Kidney glomerular epithelial cell (primary cell): ENCODE measurements at places on chromosomes 1 and 21.

GRCh38 chr1:36133484-36133883, 8.5 kb upstream of the COL8A2 start:
- peak; percentile 93 for DNase-seq

DNA sequence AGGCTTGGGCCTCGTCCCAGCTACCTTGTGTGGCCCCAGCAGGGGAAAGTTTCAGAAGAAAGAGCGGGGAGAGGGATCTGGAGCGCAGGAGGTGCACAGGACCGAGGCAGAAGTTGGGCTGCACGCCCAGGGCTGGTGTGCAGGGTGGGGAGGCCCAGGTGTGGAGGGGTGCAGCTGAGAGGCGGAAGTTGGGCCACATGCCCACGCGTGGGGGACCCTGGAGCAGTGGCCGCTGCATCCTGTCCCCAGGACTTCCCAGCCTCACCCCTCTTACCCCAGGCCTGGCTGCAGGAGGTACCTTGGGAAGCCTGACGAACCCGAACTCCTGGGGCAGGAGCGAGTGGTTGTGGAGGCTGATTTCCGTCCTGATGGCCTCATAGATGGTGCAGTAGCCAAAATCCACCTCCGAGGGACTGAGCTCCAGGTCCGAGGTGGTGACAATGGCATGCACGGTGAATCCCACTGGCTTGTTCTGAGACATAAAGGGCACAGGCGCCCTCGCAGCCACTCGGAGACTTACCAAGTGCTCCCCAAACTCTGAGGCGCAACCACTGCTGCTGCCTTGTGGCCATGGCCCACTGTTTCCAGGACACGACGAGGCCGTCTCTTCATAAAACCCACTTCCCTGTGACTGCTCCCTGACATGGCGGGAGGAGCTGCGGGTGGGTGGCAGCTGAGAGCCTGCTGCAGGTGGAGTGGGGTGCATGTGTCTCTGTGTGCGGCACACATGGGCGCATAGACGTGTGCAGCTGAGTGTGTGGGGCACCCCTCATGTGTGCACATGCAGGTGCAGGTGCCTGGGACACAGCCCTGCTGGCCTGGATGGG, 20.4 kb upstream of the TMEM52 start:
- DNase-seq = no peak

DNA sequence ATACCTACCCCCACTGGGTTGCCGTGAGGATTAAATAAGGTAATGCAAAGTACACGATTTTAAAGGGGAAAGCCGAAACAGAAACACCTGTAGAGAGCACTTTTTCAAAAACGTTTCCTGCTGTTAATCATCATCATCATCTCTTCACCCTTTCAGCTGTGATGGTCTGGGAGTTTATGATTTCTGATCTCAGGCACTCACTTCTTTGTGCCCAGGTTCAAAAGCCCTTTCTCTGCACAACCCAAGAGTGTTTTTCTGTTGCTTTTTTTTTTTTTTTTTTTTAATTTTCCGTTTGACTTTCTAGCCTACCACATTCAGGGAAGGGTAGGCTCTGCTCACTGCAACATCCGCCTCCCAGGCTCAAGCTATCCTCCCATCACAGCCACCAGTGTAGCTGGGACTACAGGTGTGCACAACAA, 936 bp upstream of the UBXN11 start:
- no peak for DNase-seq

DNA sequence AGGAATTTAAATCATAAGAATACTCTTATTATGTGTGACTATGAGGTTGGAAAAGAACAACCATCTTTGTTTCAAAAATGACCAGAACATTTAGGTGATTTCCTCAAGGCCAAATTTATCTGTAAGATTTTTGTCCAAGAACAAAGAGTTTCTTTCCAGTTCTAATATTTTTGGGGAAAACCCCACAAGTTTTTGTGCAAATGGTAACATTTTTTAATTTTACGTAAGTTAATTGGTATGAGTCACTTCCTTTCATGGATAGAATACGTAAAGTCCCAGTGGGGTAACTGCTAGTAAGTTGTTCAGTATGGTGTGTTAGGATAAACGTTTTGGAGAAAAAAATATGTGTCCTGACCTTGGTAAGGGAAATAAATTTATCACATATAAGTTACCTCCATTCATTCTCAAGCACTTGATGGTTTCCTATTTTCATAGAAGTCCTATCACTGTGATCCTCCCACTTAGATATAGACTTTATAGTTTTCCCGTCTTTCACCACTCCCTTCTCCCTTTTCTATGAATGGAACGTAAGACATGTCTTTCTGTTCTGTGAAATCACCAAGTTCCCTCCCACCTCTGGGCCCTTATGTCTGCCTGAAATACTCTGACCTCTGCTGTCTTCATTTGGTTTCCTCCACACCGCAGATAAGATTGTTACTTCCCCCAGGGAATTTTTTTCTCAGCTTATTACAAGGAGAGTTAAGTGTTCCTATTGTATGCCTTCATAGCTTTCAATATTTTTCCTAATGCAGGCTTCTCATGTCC, 34.9 kb upstream of the TSNAX start:
- DNase-seq = no peak

- DNase-seq = no peak
These were observed 29.7 kb upstream of the BRINP3 start for GRCh38 chr1:190507357-190507756.

DNA sequence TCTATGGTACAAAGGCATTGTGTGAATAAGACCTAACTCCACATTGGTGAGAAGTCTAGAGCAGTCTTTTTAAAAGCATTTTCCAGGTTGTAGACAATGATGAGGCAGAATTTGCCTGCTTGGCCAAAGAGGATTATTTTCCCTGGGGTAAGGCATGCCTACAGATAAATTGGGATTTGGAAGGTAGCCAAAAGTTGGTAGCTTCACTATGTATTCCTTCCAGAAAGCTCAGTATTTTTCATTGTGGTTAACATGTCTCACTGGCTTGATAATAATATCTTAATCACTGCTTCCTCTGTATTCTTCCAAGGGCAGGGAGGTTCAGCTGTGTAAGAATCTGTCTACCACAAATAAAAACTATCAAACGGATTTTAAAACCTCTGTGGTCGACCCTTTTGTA, 590.8 kb upstream of the PRMT6 start:
- no peak for DNase-seq

GRCh38 chr21:18488252-18488651, 84.7 kb upstream of the TMPRSS15 start:
- no peak for DNase-seq

DNA sequence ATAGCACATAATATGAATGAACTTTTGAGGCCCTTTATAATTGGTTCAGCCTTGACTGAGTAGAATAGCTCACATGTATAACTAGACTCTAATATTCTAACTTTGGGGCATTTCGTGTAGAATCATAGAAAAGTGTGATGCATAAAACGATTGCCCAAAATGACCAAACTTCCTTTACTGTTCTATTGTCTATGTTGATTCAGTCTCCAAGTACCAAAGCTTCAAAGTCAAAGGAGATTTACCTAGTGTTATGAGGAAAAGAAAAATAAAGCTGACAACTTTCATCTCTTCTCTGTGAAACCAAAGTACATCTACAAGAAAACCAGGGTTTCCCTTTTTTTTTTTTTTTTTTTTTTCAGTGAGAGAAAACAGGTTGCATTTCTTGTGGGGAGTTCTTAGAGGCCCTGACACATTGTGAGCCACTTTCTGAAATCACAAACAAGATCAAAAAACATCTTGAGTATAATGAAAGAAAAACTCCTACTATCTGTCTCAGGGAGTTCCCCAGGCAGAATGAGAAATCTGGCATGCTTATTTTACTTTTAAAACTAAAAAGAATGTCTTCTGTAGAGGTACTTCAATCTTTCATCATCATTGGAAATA, 183.4 kb downstream of the TNFSF18 start:
- no peak for DNase-seq

DNA sequence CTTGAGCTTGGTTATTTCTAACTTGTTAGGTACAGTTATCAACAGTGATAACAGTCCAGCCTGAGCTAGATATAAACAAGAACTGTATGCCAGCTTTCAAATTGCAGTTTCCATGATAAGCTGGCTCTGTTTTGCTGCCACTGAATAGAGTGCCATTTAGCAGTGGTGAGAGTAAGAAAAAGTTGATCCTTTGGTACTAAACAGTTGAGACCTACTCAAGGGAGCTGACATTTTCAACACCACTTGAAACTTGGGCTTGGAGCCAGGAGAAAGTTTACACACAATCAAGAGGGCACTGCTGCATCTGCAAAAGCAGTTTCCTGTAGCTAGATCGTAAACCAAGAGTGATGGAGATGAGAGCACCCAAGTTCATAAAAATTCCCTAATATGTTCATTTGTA, 131.3 kb downstream of the RGS7 start:
- no peak for DNase-seq

GRCh38 chr1:19804831-19805251, 5.1 kb upstream of the TMCO4 start:
- peak; percentile 68 for DNase-seq

- no peak for DNase-seq
These were observed 4.0 kb upstream of the CSF3R start for GRCh38 chr1:36486439-36487335.

GRCh38 chr1:101474039-101474665, 237.3 kb downstream of the S1PR1 start:
- DNase-seq = peak; percentile 28

- peak; percentile 16 for DNase-seq
These were observed at the start of gene ETNK2 for GRCh38 chr1:204151552-204152309. ETNK2 (minus strand) TSS chr1:204152044; CDS start chr1:204151852, 192 bp downstream.

DNA sequence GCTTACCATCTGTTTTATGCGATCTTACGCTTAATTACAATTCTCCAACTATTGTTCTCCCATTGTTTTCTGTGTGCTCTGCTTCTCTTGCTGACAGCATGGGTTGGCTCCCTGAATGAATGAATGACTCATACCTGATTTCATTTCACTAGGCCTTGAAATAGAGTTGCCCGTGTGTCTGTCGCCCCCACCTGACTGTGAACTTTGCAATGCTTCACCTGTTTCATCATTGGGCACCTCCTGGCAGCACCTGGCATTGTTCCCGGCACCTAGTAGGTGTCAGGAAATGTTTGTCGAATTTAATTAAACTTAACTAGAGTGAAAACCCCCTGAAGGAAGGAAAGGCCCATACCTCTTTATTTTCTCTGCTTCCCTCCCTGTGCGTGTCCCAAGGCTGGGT, 120.5 kb upstream of the KLHDC7A start:
- DNase-seq = no peak

- DNase-seq = no peak
These were observed 179.6 kb downstream of the DHRS3 start for GRCh38 chr1:12438349-12438924.

DNA sequence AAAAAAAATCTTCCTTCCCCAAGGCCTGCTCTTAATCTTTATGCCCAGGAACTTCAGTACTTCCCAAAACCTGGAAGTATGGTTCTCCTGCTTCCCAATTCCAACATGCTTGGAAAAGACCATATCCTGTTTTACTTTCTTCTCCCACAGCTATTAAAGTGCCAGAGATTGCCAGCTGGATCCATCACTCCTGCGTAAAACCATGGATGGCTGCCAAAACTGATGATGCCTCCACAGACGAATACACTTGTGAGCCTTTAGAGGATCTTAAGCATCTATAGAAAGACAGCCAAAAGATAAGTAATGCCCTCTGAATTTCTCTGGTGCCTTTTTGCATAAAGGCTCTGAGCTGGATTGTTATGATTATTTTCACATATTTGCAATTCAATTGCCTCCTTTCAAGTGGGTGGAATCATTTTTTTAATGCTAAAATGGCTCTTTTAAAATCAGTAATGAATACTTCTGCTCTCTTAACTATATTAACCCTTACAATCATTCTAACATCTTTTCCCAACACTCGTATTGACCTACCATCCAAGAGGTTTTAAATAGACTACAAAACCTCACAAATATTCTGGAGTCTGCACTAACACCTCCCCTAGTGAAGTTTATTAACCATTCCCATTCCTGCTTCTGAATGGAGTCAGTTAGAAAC, 1807.8 kb downstream of the BRINP3 start:
- DNase-seq = no peak

DNA sequence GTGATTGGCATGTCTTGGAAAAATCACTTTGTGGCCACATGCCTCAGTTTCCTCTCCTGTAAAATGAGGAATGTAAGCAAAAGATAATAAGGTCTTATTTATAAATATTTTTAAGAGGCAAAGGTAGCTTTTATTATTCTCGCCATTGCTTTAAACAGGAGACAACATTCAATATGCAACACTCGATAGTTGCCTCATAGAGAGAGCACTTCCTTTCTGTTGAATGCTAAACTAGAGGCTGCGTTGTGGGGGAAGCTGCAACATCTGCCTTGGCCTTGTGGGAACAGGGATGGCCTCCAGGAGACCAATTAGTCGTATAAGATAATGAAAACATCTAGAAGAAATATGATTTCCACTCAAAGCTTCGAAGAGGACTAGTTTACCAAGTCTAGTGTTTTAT, 3.5 kb downstream of the OSCP1 start:
- DNase-seq = no peak

DNA sequence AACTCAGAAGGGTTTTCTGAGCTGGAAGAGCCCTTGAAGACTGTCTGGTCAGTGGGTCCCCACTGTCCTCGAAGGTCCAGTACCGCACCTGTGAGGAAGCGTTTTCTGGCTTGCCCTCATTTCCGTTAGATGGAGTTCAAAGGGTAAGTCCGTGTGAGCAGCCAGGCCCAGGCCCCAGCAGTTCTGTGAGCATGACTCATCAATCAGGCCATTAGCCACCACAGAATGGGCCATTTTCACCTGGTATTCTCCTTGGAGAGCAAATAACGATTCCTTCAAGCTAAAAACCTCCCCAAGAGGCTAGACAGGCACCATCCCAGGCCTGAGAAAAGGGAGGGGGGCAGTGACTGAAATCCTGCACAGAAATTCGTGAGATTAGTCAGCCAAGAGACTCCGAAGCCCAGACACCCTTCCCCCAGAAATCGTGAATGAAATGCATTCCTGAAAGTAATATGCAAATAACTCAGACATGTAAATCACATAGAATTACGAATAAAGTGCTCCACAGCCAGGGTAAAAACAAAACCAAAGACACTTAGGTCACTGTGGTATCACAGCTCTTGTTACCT, 66.0 kb downstream of the BCAR3 start:
- DNase-seq = no peak

GRCh38 chr1:16153096-16153998, 2.5 kb downstream of the EPHA2 start:
- DNase-seq = peak; percentile 22

DNA sequence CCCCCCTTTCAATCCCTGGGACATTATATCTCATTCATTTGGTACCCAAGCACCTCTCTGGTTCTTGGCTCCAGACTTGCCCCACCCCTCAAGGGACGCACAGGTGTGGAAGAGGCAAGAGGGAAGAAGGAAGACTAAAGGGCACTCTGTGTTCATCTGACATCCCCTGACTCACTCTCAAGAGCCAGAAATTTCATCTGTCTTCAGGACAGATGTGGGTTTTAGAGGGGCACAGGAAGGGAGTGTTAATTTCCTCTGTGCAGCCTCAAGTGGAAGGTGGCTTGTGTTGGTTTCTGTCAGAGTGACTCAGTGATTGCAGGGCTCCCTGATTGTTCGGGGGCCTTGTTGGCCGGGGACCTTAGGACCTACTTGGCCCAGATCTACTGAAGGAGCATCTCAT, 2.4 kb downstream of the C2CD4D start:
- DNase-seq = no peak

GRCh38 chr1:231315887-231316286, 21.8 kb downstream of the EXOC8 start:
- no peak for DNase-seq

GRCh38 chr1:218164111-218164929, 120.8 kb upstream of the RRP15 start:
- DNase-seq = no peak
